ENCODE measurements at places on chromosomes 6 and 20.

DNA sequence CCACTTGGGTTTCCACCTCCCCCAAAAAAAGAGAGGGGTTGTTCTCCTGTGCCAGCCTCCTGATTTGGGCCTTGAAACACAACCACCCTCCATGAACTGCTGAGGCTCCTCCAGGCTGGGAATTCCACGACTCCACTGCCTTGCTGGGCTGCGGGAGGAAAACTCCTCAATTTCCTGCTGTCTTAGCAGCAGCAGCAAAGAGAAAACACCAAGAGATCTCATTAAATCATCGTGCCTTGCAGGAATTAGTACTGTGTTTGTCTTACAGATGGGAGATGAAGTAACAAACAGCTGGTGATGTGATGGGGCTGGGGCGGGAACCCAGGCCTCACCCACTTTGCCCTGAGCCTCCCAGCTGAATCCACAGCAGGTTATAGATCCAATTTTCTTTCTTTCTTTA, 29.0 kb downstream of the BPIFB1 start:
- DNase-seq, result no peak

- DNase-seq, result no peak
Measured at GRCh38 chr20:56968376-56969048, 297.9 kb downstream of the BMP7 start.

DNA sequence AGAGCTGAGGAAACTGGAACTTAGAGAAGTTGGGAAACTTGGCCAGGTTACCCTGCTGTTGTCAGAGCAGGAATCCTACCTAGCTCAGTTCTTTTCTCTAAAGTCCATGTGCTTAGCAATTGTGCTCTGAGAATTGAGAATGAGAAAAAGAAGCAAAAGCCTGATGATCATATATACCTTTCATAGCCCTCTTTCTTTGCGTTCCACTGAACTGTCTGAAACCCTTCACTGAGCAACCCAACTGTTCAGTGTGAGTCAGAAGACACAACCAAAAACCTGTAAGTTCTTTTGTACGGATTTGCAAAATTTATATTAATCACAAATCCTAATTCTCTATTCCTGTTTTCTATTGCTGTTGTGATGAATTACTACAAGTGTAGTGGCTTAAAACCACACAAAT, 80.6 kb downstream of the PHF3 start:
- no peak for DNase-seq

DNA sequence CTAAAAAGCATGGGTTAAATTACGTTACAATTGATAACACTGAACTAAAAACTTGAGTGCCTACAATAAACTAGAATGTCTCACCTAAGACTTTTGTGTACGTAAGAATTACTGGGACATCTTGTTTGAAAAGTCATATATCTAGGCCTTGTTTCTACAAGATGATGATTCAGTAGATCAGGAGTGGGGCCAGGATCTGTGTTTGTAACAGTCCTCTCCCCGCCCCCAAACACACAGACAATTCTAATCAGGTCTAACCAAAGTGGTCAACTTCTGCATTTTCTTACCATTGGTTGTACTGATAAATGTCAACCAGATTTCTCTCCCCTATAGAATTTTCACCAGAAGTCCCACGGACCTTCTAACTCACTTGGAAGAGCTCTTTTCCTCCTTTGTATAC, 56.9 kb downstream of the RAMACL start:
- no peak for DNase-seq

DNA sequence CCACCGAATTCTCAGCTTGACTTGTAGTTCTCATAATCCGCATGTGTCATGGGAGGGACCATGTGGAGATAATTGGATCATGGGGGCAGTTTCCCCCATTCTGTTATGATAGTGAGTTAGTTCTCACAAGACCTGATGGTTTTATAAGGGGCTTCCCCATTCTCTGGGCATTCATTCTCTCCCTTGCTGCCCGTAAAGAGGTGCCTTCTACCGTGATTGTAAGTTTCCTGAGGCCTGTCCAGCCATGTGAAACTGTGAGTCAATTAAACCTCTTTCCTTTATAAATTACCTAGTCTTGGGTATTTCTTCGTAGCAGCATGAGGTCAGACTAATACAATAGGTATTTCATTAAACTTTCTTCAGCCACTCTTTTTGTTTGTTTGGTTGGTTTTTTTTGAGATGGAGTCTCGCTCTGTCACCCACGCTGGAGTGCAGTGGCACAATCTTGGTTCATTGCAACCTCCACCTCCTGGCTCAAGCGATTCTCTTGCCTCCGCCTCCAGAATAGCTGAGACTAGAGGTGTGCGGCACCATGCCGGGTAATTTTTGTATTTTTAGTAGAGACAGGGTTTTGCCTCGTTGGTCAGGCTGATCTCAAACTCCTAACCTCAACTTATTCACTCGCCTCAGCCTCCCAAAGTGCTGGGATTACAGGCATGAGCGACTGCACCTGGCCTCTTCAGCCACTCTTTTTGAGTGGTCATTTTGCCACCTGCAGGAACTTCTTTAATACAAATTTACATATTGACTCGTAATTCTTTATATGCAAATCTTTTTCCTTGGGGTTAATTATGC, 36.3 kb downstream of the GSTA2 start:
- DNase-seq, result no peak

Measured in activated CD8-positive, alpha-beta memory T cell treated with anti-CD3 and anti-CD28 coated beads for 1 hour (primary cell).